ENCODE measurements at places on chromosomes 5 and 9.

- DNase-seq: no peak
These were observed 108.8 kb upstream of the ASTN2 start for GRCh38 chr9:117523531-117524153.

- no peak for DNase-seq
These were observed 8.6 kb downstream of the FOXI1 start for GRCh38 chr5:170114271-170114670.

DNA sequence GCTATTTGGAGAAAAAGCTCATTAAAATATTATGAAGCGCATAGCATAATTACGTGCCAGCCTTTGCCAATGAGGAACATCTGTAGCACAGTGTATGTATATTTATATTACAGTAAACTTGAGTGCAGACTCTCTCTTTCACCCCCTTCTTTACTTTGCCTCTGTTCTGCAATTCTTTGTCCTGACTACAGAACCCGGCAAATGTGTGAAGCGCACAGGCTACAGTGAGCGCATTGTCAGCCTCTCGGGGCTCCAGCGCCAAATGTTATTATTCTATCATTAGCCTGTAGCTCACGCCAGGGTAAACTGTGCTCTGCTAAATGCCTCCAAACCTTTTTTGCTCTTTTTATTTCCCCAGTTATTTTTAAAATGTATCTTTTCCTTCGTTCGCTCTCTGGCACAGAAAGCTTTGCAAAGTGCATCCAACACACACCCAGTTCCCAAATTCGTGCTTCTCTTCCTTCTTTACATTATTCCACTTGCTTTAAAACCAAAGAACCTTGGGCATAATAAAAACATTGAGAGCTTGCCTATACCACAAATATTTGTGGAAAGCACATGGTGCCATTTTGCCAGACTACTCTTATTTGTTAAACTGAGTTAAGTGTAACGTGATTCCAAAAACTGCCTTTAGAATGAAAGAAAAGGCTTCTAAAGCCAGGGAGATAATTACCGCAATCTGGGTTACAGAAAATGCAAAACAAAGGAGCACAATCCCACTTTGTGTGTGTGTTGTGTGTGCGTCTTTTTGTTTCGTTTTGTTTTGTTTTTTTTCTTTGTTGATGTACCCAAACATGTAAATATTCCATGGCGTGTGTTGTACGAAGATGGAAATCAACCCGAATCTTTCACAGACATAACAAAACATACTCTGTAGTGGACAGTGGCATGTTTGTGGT is 164.1 kb upstream of the MPDZ start:
- DNase-seq: no peak

DNA sequence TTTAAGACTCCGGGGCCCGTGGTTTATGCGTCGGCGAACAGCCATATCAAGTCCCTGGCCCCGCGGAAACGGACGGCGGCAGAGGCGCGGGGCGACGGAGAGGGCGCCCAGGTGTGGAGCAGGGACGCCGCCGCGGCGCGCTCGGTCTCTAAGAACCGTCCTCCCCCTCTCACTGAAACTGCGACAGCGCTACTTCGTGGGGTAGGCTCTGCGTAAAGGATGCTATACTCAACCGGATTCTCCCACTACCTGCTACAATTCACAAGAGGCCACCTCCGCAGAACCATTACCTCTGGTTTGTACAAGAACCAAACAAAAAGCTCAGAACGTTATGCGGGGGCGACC is 404 bp downstream of the MRNIP start:
- DNase-seq: peak; percentile 65

DNA sequence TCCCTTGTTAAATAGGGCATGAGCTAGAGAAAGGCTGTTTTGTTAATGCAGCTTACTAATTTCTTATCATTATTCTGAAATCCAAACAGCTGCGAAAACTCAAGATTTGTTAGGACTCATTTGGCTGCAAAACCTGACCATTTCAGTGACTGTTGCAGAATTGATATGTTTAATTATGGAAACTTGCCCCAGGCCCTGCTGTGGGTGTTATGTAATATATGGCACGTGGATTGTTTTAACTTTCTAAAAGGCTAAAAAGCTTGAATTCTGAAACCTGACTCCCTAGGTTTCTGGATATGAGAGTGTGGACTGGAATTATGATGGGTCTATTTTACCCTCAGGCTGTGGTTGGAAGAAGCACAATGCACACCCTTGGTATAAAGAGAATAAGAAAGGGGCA is 4.4 kb downstream of the IL9 start:
- DNase-seq: no peak

DNA sequence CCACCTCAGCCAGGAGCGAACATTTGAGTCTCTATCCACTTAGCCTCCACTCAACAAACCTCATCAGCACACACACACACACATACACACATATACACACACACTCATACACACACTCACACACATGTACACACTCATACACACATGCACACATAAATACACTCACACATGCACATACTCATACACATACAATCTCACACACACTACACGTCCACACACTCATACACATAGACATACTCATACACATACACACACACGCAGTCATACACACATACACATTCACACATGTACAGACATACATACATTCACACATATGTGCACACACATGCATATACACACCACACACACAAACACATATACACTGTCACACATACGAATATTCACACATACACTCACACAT is 208.2 kb downstream of the AGTPBP1 start:
- no peak for DNase-seq

DNA sequence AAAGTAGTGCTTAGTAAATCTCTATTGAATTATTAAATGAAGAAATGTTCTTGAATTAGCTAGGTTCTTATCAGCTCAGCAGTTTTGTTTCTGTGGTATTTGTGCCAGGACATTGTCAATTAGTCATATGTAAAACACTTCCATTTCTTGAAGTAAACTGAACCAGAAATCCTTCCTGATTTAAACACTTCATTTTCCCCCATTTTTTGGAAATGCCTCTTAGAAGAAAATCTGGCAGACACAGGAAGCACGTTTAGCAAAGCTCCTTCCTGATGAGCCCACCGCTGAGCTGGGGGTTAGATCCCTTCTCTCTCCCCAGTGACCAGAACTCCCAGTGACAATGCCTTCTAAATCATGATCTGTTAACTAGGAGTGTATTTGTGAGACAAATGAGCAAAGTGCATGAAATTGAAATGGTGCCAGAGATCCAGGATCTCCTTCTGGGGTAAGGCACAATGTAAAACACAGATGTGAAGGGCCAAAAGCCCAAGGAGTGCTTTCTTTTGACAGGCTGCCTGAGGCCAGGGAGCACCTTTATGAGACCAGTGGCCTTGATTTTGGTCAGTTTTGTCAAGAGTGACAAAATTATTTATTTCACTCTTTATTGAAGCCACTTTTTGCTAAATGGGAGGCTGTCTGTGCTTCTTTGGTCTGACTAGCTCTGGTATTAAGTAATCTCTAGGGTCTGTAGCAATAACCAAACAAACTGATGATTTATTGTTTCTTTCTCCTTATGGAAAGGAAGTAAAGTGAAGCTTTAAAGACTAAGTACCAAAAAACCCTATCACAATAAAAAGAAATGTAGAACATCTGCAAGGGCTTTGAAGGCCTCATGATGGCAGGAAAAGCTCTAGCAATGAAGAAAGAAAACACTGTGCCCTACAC is 25.5 kb upstream of the RUSC2 start:
- no peak for DNase-seq

DNA sequence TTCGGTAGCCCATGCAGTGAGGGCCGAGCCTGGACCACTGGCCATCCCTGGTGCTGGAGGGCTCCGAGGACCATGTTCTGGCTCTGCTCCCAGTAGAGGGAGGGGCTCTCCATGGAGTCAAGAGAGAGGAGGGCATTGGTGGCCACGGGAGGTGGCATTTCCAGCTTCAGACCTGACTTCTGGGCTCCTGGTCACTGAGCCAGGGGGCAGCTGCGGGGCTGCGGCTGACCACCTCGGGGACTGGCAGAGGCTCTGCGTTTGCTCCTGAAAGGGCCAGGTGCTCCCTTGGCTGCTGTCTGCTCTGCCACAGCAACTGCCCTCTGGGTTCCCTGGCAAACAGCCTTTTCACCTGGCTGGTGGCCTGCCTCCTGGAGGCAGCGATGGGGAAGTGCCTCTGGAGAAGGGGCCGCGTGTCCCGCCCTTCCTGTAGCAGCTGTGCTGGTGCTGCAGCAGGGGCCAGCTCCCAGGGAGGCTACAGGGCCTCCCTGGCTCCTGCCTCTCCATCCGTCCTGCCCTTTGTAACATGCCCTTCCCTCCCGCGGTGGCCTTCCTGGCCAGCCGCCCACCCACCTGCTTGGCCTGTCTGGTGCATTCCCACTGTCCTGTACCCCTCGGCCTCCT is 144.6 kb downstream of the CACNA1B start:
- DNase-seq: peak; percentile 38

GRCh38 chr5:141623186-141623585 is 4.4 kb upstream of the DIAPH1 start:
- DNase-seq: peak; percentile 52

DNA sequence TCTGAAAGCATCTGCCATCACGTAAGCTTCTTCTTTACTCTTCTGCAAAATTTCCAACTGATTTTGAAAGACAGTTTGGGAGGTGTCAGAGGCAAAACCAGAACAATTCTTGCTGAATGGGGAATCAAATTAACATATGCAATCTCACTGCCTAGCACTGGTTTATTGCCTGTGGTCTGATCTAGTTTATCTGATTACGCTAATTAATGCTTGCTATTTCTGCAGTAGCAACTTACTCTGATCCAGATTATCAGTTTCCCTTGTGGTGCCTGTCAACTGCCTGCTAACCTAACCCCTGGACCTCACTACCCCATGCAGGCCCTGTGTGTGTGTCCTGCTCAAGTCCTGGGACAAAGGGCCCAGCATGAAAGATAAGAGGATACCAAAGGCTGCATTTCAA is 40.3 kb downstream of the CCDC125 start:
- no peak for DNase-seq

DNA sequence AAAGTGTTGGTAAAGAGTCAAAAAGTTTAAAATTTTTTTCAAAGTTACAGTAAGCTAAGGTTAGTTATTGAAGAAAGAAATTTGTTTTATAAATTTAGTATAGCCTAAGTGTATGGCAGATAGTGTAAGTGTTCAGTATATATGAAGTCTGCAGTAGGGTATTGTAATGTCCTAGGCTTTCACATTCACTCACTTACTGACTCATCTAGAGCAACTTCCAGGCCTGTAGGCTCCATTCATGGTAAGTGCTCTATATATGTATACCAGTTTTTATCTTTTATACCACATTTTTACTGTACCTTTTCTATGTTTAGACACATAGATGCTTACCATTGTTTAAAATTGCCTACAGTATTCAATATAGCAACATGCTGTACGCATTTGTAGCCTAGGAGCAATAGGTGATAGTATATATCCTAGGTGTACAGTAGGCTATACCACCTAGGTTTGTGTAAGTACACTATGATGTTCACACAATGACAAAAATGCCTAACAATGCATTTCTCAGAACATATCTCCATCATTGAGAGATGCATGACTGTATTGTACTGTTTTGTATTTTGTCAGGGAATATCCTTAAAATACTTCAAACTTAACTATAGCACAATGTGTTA is 38.5 kb downstream of the CYSTM1 start:
- no peak for DNase-seq

DNA sequence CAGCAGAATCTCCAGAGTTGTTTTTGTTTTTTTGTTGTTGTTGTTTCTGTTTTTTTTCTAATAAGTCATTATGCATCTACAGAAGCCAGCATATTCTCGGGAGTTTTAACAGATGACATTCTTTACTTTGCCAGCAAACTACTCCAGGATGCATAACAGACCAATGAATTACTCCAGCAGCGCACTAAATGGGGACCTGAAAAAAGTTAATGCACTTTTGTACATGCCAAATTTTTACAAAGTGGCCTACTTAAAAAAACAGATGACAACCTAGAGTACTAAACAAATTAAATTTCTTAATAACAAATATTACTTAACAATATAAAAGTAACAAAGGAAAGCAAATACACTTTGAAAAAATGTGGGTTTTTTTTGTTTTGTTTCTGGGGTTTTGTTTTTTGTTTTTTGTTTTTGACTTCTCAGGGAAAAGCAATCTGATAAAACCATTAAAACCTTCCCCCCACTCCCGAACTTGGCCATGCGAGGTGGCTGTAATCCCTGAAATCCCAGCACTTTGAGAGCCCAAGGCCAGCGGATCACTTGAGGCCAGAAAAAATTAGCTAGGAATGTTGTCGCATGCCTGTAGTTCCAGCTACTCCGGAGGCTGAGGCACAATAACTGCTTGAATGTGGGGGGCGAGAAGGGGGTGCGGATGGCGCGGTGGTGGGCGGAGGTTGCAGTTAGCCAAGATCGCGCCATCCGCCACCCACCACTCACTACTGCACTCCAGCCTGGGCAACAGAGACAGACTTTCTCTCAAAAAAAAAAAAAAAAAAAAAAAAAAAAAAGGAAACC is 352.4 kb downstream of the CETN3 start:
- no peak for DNase-seq

- DNase-seq: no peak
These were observed 59.5 kb upstream of the EQTN start for GRCh38 chr9:27356446-27356845.

DNA sequence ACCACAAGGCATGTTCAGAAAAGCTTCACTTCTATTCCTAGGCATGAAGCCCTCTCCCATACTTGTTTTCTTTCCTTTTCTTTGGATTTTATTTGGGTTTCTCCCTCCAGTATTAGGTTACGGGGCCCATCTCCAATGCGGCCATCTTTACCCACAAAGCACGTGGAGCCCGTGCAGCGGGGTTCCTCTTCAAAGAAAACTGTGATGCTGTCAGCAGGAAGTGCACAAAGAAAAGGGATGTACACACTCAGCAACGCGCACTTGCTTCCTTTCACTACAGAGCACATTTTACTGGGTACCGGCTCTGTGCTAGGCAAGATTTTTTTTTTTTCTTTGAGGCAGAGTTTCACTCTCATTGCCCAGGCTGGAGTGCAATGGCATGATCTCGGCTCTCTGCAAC is 106.6 kb downstream of the COL23A1 start:
- peak; percentile 71 for DNase-seq

DNA sequence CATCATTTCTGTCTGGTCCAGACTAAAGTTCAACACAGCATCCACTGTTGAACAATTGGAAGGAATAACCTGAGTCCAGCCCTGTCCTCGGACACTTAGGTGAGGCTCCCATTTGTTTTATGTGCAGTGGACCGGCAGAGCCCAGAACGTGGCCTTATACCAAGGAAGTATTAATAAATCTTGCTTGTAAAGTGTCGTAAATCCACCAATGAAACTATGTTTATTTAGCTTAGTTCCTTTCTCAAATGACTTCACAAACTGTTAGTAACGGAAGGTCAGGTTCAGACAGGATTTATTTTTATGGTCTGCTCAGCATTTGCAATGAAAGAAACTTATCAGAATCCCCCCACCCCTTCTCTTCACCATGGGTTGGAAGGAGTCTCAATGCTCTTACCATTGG is 149.5 kb downstream of the PCSK1 start:
- DNase-seq: no peak

DNA sequence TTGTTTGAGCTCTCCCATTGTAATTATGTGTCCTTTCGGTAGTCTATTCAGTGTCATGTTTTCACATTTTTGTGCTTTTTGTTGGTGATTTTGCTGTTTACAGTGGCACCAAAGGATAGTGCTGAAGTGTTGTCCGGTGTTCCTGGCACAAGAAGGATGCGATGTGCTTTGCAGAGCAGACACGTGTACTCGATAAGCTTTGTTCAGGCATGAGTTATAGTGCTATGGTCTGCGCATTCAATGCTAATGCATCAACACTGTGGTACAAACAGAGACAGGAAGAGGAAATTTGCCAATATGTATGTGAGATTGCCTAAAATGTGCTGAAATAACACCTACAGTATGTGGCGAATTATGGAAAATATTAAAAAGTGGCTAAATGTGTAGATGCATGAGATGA is 913.4 kb upstream of the ACO1 start:
- no peak for DNase-seq

- no peak for DNase-seq
These were observed 186.2 kb downstream of the DRD1 start for GRCh38 chr5:175257847-175258194.

Measured in activated naive CD4-positive, alpha-beta T cell treated with anti-CD3 and anti-CD28 coated beads, Interleukin-2, amount 10 ng/mL, durations not matched to agents 7 days and 5 days (primary cell).